ENCODE measurements at places on chromosomes 13 and 19.

GRCh38 chr13:92259523-92259922, 861.1 kb downstream of the GPC5 start:
- no peak for DNase-seq

GRCh38 chr19:3679581-3679980, 20.7 kb downstream of the PIP5K1C start:
- DNase-seq, result no peak

DNA sequence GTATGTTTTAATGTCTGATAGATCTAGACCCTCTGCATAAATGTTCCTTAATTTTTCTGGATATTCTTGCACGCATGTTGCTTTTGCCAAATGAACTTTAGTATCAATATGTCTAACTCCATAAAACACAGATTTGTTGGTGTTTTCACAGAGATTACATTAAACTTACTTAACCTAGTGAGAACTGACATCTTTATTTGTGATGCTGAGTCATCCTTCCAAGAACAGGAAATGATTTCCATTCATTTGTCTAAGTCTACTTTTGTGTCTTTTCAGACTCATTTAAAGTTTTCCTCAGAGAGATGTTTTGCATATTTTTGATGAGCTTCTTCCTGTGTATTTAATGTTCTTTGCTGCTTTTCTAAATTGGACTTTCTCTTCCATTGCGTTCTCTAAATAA, 184.0 kb downstream of the SLC7A1 start:
- DNase-seq, result no peak

GRCh38 chr19:6271251-6271650, 8.5 kb downstream of the MLLT1 start:
- no peak for DNase-seq

DNA sequence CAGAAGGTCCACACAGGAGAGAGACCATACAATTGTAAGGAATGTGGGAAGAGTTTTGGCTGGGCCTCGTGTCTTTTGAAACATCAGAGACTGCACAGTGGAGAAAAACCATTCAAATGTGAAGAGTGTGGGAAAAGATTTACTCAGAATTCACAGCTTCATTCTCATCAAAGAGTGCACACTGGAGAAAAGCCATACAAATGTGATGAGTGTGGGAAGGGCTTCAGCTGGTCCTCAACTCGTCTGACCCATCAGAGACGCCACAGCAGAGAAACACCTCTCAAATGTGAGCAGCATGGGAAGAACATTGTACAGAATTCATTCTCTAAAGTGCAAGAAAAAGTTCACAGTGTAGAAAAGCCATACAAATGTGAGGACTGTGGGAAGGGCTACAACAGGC, 5.4 kb upstream of the ZNF225 start:
- DNase-seq, result no peak

Data from stimulated activated CD4-positive, alpha-beta T cell treated with anti-CD3 and anti-CD28 coated beads, TNF-alpha, amount 100 ng/mL, for 1 hour (primary cell).